Amniotic stem cell (primary cell): ENCODE measurements at places on chromosomes 5 and 9.

DNA sequence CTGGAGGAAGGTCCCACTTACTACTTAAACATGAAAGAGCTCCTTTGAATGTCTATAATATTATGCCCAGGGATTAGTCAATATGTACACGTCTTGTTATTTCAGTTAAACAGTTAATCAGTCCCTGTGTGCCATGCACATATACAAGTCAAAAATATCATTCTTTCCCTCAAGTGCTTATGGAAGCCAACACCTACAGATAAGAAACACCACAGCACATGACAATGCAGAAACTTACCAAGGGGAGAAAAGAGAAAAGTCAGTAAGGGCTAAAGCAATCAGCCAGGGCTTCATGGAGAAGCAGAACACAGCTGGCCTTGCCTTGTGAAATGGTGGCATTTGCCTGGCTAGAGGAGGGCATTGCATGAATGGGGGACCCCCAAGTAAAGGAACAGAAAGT is 88.3 kb downstream of the SNCAIP start:
- no peak for DNase-seq

- DNase-seq: no peak
These were observed 61.0 kb downstream of the INVS start for GRCh38 chr9:100160021-100160420.

- no peak for DNase-seq
These were observed 20.4 kb upstream of the IER5L start for GRCh38 chr9:129198319-129199043.

DNA sequence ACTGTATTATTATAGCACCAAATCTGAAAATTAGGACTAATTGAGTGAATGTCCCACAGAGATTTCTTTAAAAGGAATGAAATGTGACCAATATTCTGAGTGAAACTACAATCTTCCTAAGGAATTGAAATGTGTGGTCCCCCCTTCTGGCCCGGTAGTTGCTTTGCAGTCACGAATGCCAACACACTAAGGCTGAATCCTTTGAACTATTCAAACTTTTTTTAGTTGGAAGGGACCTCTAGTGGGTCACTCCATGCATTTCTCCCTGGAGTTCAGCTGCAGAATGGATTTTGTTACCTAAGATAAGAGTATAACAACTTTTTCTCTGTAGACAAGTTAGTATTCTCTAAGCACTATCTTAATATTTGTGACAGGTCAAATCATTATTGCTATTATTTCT is 2.8 kb downstream of the CDH6 start:
- DNase-seq: no peak

GRCh38 chr5:124402144-124402581 is 344.3 kb downstream of the ZNF608 start:
- DNase-seq: no peak

DNA sequence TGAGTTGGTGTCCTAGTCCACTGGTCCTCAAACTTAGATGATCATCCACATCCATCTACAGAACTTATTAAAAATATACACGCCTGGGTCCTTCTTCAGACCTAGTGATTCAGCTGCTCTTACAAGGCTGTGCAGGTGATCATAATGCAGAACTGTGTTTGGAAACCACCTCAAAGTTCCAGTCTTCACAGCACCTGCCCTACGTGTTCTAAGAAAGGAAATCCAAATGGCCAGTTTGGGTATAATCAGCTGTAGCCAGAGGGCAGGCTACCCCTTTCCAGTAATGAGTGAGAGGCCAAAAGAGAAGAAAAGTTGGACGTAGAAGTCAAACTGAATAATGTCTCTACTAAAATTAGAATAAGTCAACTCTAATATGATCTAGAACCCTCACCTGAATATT is 15.4 kb downstream of the REEP5 start:
- DNase-seq: no peak

DNA sequence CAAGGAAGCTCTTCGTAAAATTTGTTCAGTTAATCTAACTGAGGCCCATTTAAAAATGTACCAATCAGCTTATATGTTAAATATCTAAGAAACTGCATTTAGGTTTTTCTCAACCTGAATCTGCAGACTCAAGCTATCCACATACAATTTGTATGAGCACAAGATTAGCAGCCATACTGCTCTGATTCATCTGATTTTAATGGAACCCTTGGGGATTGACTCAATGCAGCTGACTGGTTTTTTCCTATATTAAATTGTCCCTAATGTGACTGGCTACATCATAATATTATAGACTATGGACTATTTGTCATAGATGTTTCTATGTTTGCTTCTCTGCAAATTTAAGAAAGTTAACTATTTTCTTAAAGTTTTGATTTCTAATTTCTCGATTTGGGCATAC is 451.0 kb upstream of the TUSC1 start:
- DNase-seq: no peak
